ENCODE measurements at places on chromosomes 7 and 10. TPM values are rescaled to one million over a fixed set of nuclear protein-coding genes. Genes with fewer than 3 reads are reported as not detected.

GRCh38 chr10:116105264-116105663 is 167.7 kb downstream of the GFRA1 start:
- no peak for DNase-seq

- DNase-seq, result no peak
Observed at GRCh38 chr7:80922253-80923049, 3.6 kb upstream of the SEMA3C start.

DNA sequence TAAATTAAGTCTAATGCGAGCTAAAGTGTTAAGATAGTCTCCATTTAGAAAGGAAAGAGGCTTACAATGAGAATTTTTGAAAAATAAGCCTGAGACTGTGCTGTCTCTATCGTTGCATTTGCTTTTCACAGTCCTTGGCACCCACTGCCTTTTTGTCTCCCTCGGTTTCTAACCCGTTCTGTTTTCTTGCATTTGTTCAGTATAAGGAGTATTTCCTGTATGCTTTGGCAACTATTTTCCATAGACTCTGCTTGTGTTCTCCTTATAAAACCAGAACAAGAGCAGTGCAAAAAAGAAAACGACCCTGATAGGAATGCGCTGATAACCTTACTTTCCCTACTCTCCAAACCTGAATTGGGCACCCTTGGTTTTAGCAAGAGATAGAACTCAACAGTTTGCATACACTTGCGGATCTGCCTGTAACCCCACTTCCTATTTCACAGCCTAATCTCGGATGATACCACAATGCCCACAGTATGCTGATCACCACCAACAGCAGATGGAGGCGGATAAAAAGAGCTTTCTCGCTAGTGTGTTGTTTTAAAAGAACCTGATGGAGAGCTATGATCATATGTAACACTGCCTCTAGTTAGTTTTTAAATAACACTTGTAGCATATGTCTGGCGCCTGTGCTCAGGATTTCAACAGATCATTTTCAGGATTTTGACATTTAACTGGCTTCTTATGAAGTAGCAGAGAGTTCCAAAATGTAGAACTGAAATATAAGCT is 1.6 kb upstream of the ARHGAP12 start:
- DNase-seq, result no peak

- no peak for DNase-seq
Observed at GRCh38 chr7:126727930-126728391, 524.8 kb downstream of the GRM8 start.

DNA sequence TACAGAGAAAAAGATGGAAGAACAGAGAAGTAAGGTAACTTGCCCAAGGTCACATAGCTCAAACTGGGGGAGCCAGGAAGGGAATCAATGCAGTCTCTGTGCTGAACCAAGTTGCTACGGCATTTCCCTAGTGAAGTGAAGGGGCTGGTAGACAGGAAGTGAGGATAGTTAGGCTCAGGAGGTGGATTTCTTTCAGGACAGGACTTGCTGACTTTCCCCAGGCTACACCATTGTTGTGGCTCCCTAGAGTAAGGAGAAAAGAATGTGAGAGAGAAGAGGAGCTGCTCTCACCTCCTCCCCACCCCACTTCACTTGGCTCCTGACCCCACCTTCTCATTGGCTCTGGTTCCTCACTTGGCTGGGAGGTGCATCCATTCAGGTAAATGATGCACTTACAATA is 316.9 kb downstream of the INHBA start:
- DNase-seq, result no peak

- no peak for DNase-seq
Observed at GRCh38 chr10:2462581-2462980, 604.8 kb upstream of the PFKP start.

- DNase-seq, result no peak
Observed at GRCh38 chr10:59668096-59668495, 41.6 kb downstream of the SLC16A9 start.

GRCh38 chr7:76296743-76297740 is 5.4 kb upstream of the HSPB1 start:
- no peak for DNase-seq

DNA sequence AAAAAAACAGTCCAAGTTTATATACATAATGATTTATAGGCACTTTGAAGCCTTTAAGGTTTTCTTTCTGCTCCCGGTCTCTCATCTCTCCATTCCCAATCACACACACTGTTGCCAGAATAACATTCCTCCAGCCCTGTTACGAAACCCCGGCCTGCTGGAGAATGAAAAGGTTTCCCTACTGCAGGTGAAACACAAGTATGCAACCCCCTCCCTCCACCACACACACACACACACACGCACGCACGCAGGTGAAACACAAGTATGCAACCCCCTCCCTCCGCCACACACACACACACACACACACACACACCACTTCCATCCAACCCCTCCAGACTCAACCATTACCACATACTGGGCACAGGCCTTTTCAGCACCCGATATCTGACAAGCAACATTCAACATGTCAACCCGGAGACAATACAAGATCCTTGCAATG is 87.5 kb downstream of the PARD3 start:
- no peak for DNase-seq

DNA sequence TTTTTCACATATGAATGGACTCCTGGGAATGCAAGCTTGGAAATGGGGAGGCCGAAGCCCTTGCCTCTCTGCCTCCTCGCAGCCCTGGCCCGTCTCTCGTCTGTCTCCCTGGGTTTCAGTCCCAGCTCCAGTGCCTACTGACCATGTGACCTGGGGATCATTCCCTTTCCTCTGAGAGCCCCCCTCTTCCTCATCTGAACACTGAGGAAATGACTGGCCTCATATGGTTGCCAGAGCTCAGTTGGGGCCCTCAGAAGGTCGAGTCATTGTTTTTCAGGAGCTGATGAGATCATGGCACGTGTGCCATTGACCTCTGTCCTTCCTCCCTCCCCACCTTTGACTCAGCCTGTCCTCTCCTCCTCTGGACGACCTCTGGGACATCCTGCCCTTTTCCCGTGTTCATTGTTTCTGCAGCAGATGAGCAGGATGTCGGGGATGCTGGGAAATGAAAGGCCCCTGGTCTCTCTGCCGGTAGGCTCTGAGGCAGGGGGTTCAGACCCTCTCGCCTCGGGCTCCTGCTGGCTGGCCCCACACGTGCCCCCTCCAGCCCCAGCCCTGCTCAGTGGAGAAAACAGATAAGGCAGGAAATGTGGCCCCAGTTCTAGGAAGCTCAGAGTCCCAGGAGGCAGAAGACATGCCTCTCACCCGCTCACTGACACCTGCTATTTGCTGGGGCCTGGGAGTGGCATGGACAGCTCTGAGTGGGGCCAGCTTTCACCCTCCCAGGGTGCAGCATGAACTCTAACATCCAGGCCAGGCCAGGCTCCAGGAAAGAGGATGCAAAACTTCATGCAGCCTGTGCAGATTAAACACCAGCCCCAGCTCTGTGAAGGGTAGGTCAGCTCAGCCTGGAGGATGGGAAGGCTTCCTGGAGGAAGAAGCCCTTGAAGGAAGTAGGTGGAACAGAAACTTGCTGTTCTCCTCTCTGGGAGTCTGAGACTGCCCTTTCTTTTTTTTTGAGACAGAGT is 8.3 kb upstream of the PPP1R35 start:
- no peak for DNase-seq

GRCh38 chr7:90617442-90617841 is 21.3 kb downstream of the CDK14 start:
- DNase-seq, result no peak

GRCh38 chr10:60237977-60238758 is 151.5 kb downstream of the ANK3 start:
- no peak for DNase-seq

- no peak for DNase-seq
Observed at GRCh38 chr10:52319926-52320325, 5.8 kb downstream of the DKK1 start.

- no peak for DNase-seq
Observed at GRCh38 chr10:51090190-51090589, 15.9 kb downstream of the PRKG1 start.

- DNase-seq, result no peak
Observed at GRCh38 chr7:44845451-44845850, 2.4 kb downstream of the H2AZ2 start.

DNA sequence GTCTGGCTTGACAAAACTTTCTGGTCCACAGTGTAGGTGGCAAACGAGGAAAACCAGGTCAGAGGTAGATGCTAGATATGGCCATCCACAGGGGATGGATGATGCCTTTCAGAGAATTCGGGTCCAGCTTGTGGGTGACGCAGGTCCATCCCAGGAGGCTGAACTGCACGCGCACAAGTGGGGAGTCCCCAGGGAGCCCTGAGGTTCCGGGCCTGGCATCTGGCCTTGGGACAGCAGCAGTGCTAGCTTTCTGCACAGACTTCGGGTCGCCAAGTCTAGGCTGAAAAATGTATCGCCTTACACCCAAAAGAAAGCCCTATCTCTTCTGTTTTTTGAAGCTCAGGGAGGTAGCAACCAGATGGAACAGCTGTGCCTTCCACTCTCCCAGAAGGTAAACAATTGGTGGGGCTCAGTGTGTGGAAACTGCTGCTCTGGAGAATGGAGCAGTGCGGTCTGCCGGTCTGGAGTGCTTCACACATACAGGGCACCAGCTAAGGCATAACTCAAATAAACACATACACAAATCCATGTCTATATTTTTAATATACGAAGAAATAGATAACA is 119.3 kb upstream of the ACBD5 start:
- DNase-seq, result no peak

- DNase-seq, result no peak
Observed at GRCh38 chr7:131737746-131738465, 181.5 kb upstream of the PODXL start.

DNA sequence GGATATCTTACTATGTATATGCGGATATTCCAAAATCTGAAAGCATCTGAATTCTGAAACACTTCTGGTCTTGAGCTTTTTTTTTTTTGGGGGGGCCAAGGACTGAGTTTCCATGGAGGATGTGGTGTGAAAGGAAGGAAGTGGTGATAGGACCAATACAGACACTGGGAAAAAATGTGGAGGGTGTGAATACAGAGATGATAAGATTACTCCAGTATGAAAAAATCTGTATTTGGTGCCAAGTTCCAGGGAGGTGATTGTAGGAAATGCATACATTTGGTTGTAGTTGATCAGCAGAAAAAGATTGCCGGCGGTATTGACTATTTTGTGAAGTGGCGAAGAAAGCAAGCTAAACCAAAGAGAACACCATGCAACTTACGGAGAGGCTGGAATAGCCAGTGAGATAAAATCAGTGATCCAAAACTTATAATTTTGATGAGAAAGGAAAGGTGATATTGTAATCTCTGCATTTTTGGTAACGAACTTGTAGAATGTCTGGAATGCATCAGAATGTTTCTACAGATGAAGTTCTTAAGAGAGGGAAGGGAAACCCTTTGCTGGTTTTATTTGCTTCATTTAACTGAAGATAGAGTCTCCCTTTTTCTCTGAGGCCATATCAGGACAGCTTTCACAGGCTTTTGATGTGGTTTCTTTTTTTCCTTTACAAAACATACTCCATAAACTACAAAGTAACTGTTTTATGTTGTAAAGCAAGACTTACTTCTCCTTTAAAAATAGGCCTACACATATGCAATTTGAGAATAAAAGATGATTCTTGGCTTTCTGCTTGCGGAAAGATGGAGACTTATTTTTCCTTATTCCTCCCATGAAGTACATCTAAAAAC is 6.0 kb downstream of the WDR37 start:
- no peak for DNase-seq

GRCh38 chr10:118907051-118907450 is 122.5 kb upstream of the NANOS1 start:
- peak; percentile 27 for DNase-seq

DNA sequence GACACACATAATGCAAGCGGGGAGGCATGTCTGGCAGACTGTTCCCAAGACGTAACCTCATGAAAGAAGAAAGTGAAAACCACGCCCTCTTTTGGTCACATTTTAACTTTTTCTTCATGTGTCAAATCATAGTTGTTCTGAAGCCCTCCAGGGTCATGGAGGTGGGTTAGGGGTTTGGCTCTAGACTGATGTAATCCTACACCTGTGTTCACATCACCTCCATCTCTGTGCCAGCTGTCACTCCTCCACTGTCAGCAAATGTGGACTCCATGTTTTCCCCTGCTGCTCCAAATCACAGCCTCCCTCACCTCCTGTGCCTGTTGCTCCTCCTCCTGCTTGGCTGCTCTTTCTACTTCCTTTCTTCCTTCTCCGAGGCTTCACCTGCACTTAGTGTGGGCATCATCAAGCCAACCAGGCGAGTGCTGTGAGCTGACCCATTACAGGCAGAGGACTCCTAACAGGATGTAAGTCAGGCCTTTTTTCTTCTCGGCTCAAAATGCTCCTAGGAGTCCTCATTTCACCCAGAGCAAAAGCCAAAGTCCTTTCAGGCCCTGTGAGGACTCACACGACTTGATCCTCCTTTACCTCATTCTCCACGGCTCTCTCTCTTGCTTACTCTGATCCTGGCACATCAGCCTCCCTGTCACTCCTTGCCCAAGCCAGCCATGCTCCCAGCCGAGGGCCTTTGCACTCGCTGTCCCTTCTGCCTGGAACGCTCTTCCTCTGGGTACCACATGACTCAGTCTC is 66.4 kb upstream of the IFRD1 start:
- DNase-seq, result no peak

GRCh38 chr7:138881579-138882188 is 83.7 kb upstream of the ATP6V0A4 start:
- no peak for DNase-seq

- DNase-seq, result no peak
Observed at GRCh38 chr7:117682681-117683385, 190.4 kb downstream of the CTTNBP2 start.

GRCh38 chr10:84415539-84416244 is 87.3 kb downstream of the CCSER2 start:
- DNase-seq, result no peak

DNA sequence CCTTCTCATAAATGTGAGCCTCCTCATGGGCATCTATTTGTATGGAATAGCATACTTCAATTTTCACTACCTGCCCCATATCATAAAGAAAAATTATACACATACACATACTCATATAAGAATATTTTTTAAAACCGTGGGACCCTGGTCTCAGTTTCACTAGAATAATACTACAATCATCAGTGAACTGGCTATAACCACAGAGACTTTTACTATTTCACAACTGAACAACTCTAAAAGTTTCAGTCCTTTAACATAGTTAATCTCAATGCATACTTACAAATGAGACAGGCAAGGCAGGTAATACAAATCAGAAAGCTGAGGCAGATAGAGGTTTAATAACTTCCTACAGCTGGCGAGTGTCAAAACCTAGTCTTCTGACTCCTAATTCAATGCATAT is 83.1 kb downstream of the LRRN3 start:
- DNase-seq, result no peak

DNA sequence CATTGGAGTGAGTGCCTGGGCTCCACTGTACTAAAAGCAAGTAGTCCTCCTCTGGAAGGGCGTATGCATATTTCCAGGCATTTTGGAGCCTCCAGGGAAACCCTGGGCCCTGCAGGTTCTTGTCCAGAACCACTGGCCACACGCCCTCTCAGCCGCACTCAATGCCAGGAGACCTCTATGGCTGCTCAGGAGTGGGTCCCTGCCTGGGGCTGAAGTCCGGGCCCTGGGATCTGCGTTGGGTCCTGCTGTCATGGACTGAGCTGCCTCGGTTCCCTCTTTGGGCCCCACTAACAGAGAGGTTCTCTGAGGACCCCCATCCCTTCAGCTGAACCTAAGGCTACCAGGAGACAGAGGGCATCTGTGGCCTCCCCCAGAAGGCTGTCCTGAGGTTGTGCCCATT is 58.3 kb downstream of the GRK5 start:
- DNase-seq, result no peak

The TRIM50 gene
- total RNA-seq, result 4.6 TPM

The GFRA1 gene
- total RNA-seq, result 45.6 TPM

The AKR1C8 gene
- 1.00 TPM for total RNA-seq

The ABCB8 gene
- total RNA-seq, result 32.7 TPM

The CHN2 gene
- 34.0 TPM for total RNA-seq

The INMT gene
- not detected for total RNA-seq

The GPR15LG gene
- 0.70 TPM for total RNA-seq

The TSPAN12 gene
- 14.8 TPM for total RNA-seq

The SLC26A5 gene
- not detected for total RNA-seq

The SLC13A4 gene
- 11.3 TPM for total RNA-seq

The GRID1 gene
- total RNA-seq, result 9.2 TPM

The ZNF438 gene
- total RNA-seq, result 4.4 TPM
